ENCODE measurements at places on chromosomes 7 and 10. TPM values are rescaled to one million over a fixed set of nuclear protein-coding genes. Genes with fewer than 3 reads are reported as not detected.
A peak's percentile ranks its signal among the peaks of the same experiment; 100 is the strongest.

Gene PLXDC2
- polyA plus RNA-seq: 42.7 TPM

DNA sequence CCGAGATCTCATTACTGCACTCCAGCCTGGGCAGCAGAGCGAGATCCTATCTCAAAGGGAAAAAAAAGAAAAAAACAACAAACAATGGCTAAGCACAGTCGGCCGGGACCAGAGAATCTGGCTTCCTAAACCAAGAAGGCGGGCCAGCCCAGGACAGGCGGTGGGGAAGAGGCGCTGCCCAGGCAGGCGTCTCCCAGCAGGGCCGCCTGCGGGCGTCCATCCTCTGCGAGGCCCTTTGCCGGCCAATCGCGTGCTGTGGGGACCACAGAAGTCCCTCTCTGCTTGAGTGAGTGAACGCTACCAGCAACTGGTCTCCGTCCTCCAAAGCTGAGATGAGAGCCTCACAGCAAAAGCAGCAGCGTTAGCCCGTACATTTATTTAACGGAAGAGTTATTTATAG, 14.7 kb upstream of the BMS1 start:
- DNase-seq: no peak

DNA sequence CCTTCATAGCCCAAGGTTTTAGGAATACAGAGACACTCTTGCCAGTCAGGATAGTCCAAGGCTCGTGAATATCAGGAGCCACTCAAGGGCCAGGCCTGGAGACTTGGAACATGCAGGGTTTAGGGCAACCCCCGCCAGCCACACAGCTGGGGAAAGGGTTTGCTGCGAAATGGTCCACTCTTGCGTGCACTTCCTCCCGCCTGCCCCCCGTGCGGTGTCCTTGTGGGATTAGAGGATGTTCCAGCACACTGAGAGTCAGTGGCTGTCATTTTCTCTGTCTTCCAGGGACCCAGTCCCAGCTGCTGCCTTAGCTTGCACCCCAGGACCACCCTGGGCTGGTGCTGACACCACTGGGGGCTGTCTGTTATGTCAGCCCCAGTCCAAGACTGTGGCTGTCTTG, 38.5 kb downstream of the POR start:
- no peak for DNase-seq

DNA sequence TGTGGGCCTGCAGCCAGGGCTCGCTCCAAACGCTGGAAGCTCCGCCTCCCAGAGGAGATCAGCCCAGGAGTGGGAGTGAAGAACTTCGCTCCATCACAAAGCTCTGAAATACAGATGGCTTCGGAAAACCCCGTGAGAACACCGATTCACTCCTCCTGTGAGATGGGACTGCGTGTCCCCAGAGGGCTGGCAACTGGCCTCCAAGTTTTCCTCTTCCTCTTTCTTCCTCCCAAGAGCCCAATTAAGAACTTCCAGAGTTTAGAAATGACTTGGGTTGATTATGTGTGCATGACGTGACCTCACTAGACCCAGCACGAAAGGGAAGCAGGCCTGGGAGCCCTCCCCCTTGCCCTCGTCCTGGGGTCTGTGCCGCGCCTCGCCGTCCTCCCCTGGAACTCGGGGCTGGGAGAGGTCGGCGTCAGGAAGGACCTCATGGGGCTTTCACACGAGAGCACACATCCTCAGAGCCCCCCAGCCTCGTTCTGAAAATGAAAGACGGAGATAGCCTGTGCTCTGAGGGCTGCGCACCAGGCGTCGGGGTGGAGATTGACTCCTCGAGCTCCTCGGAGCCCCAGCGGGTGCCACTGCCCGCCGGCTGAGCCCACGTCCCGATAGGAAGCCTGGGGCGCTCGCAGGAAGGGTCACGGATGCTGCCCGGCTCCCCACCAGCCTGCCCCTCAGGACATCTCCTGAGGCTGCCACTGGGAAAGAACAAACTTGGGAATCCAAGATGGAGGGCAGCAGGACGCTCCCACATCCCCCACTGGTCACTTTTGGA, 37.8 kb downstream of the PTPRN2 start:
- DNase-seq: peak; percentile 15

GRCh38 chr10:67224553-67224952, 298.7 kb downstream of the LRRTM3 start:
- no peak for DNase-seq

Measured in muscle of back (tissue), 13 donors.